ENCODE measurements at places on chromosomes 1 and 21.

DNA sequence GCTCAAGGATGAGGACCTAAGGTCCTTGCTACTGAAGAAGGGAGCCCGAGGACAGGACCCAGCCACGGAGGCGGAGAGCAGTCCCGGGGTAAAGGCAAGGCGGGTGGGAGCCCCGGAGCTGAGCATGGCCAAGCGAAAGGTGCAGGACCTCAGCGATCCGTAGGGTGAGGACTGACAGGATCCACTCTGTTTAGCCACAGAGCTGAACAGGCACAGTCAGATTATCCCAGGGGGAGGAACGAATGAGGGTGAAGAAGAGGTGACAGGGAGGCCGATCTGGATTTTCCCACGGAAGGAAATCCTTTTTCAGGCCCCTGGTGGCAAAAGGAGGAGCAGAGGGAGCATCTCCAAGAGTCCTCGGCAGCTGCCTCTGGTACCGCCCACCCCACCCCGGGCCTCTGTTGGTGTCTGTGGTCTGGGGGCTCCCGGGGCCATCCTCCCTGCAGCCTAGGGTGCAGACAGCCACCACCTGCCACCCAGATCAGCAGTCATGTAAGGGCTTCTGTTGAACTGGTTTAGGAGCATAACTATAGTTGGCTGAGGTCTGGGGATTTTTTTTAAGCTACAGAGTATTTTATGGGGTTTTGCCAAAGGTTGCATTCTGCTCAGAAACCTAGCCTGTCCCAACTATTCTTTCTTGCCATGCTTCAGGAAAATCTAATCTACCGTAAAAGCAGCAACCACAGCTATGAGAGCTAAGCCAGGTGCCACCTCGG, 32.3 kb upstream of the LBR start:
- no peaks in the 10 kb centered on the region for H3K27me3 ChIP-seq
- no peak overlapping the region for H3K27ac ChIP-seq
- peaks cover 25% of the 10 kb centered on the region for H3K4me1 ChIP-seq
- DNase-seq, result peak; percentile 31
- no peak overlapping the region for H3K4me3 ChIP-seq

DNA sequence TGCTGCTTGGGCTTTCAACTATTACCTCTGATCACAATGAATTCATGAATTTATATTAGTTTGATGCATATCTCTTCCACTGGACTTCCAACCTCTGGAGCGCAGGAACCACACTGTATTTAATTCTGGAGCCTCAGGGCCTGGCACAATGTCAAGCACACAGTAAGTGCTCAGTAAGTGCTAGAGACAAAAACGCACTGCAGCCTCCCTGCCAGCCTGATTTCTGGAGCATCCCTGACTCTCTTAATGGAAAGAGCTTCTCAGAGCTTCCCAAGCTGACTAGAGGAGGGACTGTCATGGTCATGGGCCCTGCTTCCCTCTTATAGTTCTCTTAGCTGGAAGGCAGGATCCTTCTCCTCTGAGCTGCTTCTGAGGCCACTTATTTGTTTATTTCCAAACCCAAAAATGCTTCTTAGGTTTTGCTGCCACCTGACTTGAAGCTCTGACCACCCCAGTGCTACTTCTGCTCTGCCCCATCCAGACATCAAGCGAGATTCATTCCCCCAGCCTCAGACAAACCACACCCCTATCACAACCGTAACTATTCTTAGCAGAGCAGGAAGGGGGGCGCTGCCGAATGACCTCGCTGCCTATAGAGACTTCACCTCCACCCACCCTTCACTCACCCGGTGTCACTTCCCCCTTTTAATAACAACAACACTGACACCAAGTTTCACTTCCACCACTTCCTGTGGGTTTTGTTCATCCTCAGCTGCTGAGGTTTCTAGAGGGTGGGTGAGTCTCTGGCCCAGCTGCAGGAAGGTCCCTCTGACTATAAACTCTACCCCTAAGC, 33.6 kb downstream of the NUAK2 start:
- peaks cover 72% of the 10 kb centered on the region for H3K4me1 ChIP-seq
- peak overlapping the region; percentile 80 for H3K4me3 ChIP-seq
- H3K27me3 ChIP-seq, result no peaks in the 10 kb centered on the region

GRCh38 chr1:41613689-41614574, 129.4 kb upstream of the EDN2 start:
- H3K27ac ChIP-seq, result no peak overlapping the region
- H3K4me3 ChIP-seq, result no peak overlapping the region
- DNase-seq, result no peak
- H3K27me3 ChIP-seq, result no peaks in the 10 kb centered on the region

- no peaks in the 10 kb centered on the region for H3K36me3 ChIP-seq
- no peaks in the 10 kb centered on the region for H3K27me3 ChIP-seq
- H3K4me3 ChIP-seq, result no peak overlapping the region
- H3K4me1 ChIP-seq, result no peaks in the 10 kb centered on the region
- no peak for DNase-seq
These were observed 33.8 kb downstream of the HS2ST1 start for GRCh38 chr1:86948212-86948611.

GRCh38 chr21:19608101-19608621, 1204.6 kb upstream of the TMPRSS15 start:
- H3K36me3 ChIP-seq, result no peaks in the 10 kb centered on the region
- H3K4me3 ChIP-seq, result no peak overlapping the region
- no peak for DNase-seq
- H3K4me1 ChIP-seq, result no peaks in the 10 kb centered on the region
- no peak overlapping the region for H3K27ac ChIP-seq
- H3K27me3 ChIP-seq, result no peaks in the 10 kb centered on the region

GRCh38 chr1:59393211-59394180, 96.6 kb downstream of the FGGY start:
- H3K4me3 ChIP-seq, result no peak overlapping the region
- H3K4me1 ChIP-seq, result no peaks in the 10 kb centered on the region
- DNase-seq, result no peak
- peak overlapping the region; percentile 39 for H3K27ac ChIP-seq
- no peaks in the 10 kb centered on the region for H3K36me3 ChIP-seq
- no peaks in the 10 kb centered on the region for H3K27me3 ChIP-seq

DNA sequence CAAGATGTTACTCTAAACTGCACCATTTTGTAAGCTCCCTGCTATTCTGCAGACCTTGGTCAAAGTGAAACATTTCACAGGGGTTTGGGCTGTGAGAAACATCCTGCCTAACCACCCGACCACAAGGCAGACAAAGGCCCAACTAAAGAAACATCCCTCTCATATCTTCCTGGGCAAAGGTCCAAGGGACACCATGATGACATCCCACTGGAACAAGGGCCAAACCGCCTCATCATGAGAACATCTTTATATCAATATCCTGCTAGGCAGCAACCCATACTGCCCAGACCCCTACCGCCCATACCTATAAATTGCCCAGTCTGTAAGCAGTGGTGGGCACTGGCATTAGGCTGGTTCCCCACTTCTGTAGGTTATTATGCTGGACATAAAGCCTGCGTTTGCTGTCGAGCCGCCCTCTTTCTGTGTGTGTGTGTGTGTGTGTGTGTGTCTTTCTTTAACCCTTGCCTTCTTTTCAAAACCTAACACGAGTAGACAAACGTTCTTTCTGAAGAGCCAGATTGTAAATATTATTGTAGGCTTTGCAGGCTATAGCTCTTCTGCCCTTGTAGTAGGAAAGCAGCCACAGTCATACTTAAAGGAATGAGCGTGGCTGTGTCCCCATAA, 1.0 kb upstream of the PPIE start:
- no peak for DNase-seq
- peaks cover 25% of the 10 kb centered on the region for H3K4me1 ChIP-seq
- peaks cover 10% of the 10 kb centered on the region for H3K27me3 ChIP-seq
- no peak overlapping the region for H3K4me3 ChIP-seq
- H3K27ac ChIP-seq, result no peak overlapping the region
- H3K36me3 ChIP-seq, result peaks cover 23% of the 10 kb centered on the region

- no peak for DNase-seq
- peaks cover 6% of the 10 kb centered on the region for H3K4me1 ChIP-seq
- no peaks in the 10 kb centered on the region for H3K27me3 ChIP-seq
- H3K36me3 ChIP-seq, result no peaks in the 10 kb centered on the region
- H3K27ac ChIP-seq, result no peak overlapping the region
These were observed 43.3 kb downstream of the URB2 start for GRCh38 chr1:229669333-229669732.

DNA sequence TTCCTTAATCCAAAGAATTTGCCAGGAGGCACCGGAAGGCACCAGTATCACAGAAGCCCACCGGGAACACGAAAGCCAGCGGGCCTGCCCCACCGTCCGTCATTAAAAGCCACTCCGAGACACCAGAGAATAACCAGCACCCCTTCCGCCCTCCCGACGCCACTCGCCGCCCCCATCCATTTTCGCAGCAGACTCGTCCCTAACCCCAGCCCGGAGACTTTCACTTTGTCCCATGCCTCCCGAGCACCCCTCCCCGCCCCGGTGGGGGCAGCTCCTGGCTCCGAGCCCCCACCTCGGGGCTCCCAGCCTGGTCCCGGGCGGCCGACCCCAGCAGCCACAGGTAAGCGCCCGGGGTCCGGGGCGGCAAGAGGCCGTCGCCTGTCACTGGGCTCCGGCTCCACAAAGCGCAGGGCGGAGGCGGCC, 105.4 kb downstream of the SLC45A1 start:
- peak overlapping the region; percentile 75 for H3K27ac ChIP-seq
- peak overlapping the region; percentile 93 for H3K4me3 ChIP-seq
- H3K36me3 ChIP-seq, result peaks cover 4% of the 10 kb centered on the region
- no peaks in the 10 kb centered on the region for H3K27me3 ChIP-seq
- peaks cover 76% of the 10 kb centered on the region for H3K4me1 ChIP-seq

DNA sequence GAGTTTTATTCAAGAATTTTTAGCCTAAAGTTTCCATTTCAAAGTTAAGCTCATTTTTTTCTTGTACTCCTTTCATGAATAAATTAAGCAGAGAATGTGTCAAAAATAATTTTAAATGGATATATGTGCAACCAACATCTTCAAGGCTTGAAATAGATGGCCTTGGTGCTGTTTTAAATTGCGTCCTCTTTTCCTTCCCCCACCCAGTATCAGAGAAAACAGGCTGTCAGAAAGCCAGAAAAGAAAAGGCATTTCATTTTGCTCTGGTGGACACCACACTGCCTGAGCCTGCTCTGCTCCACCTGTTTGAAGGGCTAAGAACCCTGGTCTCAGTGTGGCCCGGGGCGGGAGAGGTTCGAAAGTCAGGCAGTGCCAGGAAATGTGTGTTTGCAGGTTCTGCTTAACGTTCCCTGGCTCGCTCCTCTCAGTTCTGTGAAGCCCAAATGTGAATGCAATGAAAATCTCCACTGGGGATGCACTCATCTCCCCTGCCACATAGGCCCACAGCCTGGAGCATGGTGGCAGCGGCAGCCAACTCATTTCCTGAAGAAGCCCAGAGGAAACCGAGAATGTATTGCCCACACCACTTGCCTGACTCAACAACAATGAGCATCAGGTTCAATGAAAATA, 134.4 kb downstream of the SDCCAG8 start:
- no peak overlapping the region for H3K27ac ChIP-seq
- no peaks in the 10 kb centered on the region for H3K27me3 ChIP-seq
- no peaks in the 10 kb centered on the region for H3K36me3 ChIP-seq
- DNase-seq, result no peak
- H3K4me1 ChIP-seq, result no peaks in the 10 kb centered on the region

All from CD8-positive, alpha-beta memory T cell (primary cell).